ENCODE measurements at places on chromosomes 16 and 17. TPM values are rescaled to one million over a fixed set of nuclear protein-coding genes. Genes with fewer than 3 reads are reported as not detected.

GRCh38 chr16:79601092-79601930, 774 bp upstream of the MAF start:
- peak; percentile 55 for DNase-seq

GRCh38 chr17:81832608-81833159, 407 bp downstream of the MCRIP1 start:
- DNase-seq = peak; percentile 58

DNA sequence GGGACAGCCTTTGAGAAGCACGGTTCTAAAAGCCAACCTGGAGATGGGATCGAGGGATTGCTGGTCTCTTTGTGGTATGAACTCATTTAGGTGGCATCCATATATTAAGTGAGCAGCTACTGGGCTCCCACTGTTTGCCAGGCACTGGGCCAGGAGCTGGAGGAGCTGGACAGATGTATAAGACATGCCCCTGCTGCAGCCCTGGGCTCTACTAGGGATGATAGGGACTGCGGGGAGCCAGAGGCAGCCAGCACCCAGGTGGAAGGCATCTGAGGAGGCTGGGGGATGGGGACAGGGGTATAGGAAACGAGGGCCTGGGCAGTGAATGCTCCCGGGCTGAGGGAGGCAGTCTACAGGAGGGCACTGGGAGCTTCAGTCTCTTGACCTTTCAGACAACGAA, 53.0 kb upstream of the MEAK7 start:
- no peak for DNase-seq

- DNase-seq = no peak
Observed at GRCh38 chr17:76864024-76864423, 4.2 kb upstream of the MGAT5B start.

- no peak for DNase-seq
Observed at GRCh38 chr16:7405166-7405565, 72.5 kb downstream of the RBFOX1 start.

- DNase-seq = peak; percentile 52
Observed at GRCh38 chr16:14003074-14003570, 68.0 kb upstream of the MRTFB start.

- no peak for DNase-seq
Observed at GRCh38 chr17:82175201-82175600, 37.4 kb downstream of the CCDC57 start.

DNA sequence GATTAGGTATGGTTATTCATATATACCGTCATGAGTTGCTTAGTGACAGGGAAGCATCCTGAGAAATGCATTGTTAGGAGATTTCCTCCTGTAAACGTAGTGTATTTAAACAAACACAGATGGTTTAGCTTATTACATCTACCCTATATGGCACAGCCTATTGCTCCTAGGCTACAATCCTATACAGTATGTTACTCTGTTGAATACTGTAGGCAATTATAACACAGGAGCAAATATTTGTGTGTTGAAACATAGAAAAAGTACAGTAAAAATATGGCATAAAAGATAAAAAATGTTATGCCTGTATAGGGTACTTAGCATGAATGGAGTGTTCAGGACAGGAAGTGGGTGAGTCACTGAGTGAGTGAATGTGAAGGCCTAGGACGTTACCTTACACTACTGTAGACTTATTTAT, 157.7 kb downstream of the CDH11 start:
- peak; percentile 53 for DNase-seq

GRCh38 chr17:64092952-64093451, 36.9 kb downstream of the ERN1 start:
- no peak for DNase-seq

- no peak for DNase-seq
Observed at GRCh38 chr17:30225112-30225511, 10.4 kb downstream of the SLC6A4 start.

- no peak for DNase-seq
Observed at GRCh38 chr17:39178536-39178935, 12.6 kb upstream of the ARL5C start.

DNA sequence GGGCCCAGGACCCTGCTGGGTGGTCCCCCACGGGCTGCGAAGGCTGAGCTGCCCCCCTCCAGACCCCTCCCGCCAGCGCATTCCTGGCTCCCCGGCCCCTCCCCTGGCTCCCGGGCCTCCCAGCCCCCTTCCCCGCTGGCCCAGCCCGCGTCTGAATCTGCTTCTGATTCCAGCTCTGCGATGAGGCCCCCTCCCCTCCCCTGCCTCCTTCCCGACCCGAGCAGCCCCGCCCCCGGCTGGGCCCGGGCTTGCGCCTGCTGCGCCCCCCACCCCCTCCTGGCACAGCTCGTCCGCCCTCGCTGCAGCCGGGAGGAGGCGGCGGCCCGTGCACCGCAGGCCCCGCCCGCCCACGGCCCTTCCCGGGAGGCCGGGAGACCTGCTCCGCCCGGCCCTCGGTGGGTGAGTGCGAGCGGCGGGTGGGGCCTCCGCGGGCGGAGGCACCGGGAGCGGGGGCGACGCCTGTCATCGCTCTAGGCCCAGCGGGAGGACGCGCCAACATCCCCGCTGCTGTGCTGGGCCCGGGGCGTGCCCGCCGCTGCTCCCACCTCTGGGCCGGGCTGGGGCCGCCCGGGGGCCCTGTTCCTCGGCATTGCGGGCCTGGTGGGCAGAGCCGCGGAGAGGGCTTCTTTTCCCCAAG, at the start of gene NTN3:
Gene NTN3, plus strand, starts transcription at position 282 of the 637 bp plus-strand sequence. CDS start 405 bp downstream, outside the sequence.
- DNase-seq = no peak

DNA sequence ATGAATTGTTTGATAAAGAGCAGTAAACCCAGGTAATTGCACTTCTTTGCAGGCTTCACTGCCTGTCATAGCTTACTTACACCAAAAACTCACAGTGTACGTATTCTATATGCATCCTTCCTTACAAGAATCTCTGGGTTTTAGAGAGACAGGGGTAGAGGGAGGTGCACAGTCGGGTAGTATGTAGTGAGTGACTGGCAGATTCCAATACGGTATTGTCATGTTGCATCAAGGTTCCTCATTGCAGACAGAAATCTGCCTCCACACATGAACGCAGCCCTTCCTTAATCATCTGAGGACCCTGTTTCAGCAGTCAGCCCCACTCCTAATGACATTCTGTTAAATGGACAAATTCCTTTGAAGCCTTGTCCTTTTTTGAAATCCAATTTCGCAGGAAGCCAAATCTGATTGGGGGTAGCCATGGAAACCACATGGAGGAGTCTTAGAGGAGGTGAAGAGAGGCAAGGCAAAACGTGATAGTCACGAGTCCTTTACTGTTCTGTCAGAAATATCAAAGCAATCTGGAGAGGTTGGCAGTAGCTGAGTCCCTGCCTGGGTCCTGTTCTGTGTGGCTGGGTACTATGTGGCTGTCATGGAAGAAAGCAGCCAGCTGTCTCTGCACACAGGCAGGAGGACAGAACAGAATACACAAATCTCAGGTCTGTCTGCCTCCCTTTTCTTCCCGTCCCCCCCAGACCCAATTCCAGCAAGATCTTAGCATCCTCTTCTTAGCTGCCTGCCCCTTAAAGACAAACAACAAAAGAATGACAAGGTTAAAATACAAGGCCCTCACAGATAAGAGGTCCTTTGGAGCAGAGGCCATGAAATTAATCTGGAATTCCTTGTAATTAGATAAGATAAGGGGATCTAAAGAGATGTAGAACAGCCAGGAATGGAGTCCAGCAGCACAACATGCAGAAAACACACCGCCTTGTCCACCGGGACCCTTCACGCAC, 3.1 kb upstream of the SKAP1 start:
- DNase-seq = no peak

DNA sequence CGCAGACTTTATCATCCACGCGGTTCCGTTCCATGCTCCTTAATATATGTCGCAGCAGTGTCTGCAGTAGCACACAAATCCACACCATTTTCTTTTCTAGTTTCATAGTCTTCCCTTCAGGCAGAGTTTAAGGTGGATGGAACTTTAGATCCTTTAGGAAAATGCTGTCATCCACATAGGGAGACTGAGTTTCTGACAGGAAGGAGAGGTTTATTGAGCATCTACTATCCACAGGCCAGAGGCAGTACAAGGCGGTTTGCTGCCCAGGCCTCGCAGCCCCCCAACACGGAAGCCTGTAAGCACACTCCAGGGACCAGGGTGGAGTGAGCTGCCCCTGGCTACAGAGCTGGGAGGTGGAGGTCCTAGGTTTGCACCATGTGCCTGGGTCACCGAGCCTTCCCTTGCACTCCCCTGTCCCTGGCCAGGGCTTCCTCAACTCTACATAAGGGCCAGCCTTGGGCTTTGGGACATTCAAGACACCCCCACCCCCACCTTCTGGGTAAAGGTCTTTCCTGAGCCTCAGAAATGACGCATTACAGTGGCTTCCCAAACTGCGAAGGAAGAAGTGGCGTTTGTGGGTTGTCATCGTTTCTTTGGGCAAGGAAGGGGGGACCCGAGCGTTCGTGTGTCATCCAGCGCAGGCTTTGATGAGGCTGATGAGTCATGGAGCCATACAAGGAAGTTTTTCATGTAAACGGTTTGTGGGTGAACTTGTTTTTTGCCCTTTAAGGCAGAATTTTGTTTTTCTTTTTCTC, 146.5 kb upstream of the PLCG2 start:
- DNase-seq = peak; percentile 91

DNA sequence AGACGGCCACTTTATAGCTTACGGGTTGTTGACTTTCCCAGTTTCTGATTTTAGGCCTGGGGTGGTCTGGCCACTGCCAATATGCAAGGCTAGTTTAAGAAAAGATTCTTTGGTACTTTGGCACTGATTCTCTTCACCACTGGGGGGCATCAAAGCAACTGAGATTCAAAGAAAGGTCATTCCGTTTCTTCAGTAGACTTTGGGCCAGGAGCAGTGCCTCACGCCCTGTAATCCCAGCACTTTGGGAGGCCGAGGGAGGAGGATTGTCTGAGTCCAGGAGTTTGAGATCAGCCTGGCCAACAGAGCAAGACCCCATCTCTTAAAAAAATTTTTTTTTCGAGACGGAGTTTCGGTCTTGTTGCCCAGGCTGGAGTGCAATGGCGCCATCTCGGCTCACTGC, 53.0 kb downstream of the RPA1 start:
- DNase-seq = no peak

DNA sequence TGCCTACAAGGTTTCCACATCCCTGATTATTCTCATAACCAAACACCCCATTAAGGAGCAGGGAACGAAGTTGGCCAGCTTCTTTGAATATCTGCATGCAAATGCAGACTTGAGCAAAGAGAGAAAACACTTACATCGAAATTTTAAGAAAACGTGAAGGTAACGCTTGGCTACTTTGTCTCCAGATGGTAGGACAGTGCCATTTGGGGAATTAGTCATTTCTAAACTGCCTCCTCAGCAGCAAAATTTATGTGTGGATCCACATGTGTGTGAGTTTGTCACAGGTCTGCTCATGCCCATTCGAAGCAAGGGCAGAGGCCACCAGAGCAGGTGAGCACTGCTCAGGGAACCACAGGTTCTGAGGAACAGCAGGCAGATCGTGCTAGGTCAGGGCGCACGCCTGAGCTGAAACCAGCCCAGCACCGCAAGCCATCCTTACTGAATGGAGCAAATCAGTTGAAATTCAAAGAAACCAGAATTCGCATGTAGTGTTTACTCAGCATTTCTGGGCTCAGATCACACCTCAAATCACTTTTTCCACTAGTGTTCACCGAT, 80.1 kb downstream of the SOCS1 start:
- DNase-seq = no peak

GRCh38 chr17:38872671-38873385, 3.0 kb downstream of the LASP1 start:
- DNase-seq = no peak

DNA sequence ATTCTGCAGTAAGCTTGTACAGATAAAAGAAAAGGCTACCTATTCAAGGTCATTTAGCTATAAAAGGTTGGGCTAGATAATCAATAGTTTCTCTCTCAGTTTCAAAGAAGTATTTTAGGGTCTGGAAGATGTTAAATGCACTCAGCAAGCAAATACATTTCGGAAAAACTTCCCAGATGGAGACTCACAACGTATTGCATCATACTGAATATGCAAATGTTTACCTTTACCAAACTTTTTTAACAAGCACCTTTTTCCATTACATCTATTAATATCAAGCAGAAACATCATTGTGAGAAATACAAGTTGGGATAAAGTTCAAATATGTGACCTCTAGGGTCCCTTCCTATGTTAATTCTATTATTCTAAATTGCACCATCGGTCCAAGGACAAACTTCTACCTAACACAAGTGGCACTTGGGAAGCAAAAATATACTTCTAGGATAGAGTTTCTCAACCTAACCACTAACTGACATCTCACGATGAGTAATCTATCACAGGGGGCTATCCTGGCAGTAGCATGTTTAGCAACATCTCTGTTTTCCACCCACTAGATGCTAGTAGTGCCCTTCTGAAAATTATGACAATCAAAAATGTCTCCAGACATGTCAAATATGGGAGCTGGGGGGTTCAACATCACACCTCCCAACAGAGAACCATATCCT, 14.5 kb downstream of the KANSL1 start:
- no peak for DNase-seq

DNA sequence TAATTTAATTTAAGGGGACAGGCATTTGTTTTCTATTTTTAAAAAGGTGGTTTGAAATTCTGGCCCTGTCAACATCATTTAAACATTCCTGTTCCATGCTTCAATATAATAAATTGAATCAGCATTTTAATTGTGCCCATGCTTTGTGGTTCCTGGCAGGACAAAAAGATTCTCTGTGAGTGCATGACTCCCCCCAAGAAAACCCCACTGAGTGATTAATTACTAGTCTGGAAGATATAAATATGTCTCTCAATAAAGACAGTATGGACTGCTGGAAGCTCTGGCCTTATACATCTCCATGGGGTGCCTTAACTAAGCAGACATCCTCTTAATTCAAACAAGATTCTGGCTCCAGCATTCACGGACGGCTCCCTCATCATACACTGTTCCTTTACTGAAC, 95.0 kb upstream of the PSMD7 start:
- no peak for DNase-seq

DNA sequence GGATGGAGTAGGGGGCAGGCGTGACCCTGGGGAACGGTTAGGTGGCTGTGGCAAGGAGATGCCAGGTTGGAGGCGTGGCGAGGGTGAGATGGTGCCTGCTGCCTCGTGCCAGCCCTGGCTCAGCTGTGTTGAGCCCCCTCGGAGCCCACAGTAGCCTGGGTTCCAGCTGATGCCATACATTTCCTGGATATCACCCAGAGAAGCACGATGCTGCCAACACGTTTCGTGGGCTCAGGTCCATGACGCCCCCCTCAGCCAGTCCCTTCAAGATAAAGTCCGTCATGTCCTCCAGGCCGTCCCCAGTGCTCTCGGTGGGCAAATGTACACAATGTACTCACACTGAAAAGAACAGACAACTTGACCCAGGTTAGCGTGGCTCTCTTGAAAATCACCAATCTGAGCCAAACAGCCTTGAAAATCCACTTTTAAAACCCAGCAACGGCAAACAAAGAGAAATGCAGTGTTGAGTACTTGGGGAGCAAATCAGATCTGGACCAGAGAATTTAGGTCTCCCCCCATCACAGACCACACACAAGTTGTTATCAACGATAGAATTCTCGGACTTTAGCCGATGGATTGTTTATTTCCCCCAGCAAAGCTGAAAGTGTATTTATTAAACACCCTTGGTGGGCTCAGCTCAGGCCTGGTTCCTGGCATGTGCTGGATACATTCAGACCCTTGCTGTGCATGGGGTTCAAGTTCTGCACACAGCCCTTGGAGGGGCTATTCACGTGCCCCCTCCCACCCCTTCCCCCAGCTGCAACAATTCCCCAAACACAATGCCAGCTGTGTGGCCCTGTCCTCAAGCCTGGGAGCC, 102.8 kb upstream of the PLCG2 start:
- no peak for DNase-seq

The HID1 gene
- 0.16 TPM for total RNA-seq

The CHST4 gene
- not detected for total RNA-seq

The MED13 gene
- total RNA-seq = 47.9 TPM

The MYL4 gene
- 2.2 TPM for total RNA-seq

All from SJSA1 (cell line).